IPS DF 6.9 (cell line): ENCODE measurements at places on chromosomes 13 and 19.

DNA sequence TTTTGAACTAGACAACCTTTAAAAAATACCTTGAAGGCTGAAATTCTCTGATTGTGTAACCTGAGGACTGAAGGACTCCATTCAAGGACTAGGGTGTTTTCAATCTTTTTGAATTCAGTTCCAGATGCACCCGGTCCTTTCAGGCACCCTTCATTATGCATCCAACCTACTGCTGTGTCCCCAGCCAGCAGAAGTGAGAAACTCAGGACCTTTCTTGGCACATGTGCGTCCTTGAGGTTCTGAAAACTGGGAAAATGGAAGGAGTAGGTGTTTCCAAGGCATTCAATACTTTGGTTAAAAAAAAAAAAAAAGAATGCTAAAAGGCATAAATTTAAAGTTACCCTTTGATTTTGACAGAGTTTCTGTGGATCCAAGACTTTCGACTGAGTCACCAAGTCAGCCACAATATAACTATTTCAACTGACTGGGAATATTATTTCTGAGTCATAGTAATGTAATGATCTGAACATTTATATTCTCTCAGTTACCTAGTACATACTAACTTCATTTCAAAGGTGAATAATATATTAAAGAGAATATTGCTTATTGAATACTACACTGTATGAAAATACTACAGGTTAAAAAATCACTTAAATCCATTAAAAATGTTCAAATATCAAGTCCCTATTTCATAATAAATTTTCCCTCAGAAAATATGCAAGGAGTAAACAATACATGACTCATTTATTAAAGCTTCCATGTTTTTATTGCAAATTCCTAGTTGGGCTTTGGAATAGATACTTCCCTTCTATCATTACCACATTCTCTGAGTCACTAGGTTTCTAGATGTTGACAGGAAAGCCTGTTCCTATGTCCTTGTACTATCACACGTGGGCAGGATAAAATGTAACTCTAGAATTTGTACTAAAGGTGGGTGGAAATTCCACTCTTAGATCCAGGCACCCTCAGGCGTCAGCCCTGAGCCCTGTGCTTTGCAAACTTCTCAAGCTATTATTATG, 2.4 kb upstream of the ITGBL1 start:
- H3K4me1 ChIP-seq, result peaks cover 2% of the 10 kb centered on the region
- no peak overlapping the region for H3K27ac ChIP-seq
- no peak overlapping the region for H3K4me3 ChIP-seq
- DNase-seq, result no peak

- H3K27ac ChIP-seq, result no peak overlapping the region
- H3K4me3 ChIP-seq, result no peak overlapping the region
- H3K36me3 ChIP-seq, result no peaks in the 10 kb centered on the region
- H3K4me1 ChIP-seq, result no peaks in the 10 kb centered on the region
- H3K27me3 ChIP-seq, result no peaks in the 10 kb centered on the region
- no peak for DNase-seq
Measured at GRCh38 chr13:33485247-33485646, 199.7 kb upstream of the STARD13 start.

DNA sequence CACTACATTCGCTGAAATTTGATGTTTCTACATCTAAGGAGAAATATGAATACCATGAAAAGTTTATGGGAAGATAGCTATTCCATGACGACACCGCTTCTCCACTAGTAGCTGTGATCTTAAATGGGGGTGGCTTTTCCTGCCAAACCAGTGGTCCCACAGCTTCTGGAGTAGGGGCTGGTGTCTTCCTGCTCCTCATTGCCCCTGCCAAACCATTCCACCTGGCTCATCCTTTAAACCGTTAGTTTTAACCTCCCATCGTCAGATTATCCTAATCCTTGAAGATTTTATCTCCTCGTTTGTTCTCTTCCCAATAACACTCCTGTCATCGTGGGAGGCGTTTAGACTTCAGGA, 568 bp upstream of the ZNF230 start:
- H3K4me3 ChIP-seq, result peak overlapping the region; percentile 76; the same call in 1 of the 2 replicates
- DNase-seq, result no peak
- no peaks in the 10 kb centered on the region for H3K27me3 ChIP-seq
- no peaks in the 10 kb centered on the region for H3K36me3 ChIP-seq

GRCh38 chr13:20430296-20430695, 95.4 kb downstream of the CRYL1 start:
- no peak overlapping the region for H3K27ac ChIP-seq
- no peak for DNase-seq
- H3K27me3 ChIP-seq, result no peaks in the 10 kb centered on the region

GRCh38 chr19:52679598-52679997, 41.4 kb upstream of the ZNF83 start:
- H3K4me1 ChIP-seq, result no peaks in the 10 kb centered on the region
- no peak overlapping the region for H3K4me3 ChIP-seq
- no peaks in the 10 kb centered on the region for H3K36me3 ChIP-seq
- H3K27me3 ChIP-seq, result no peaks in the 10 kb centered on the region
- no peak overlapping the region for H3K27ac ChIP-seq
- no peak for DNase-seq

GRCh38 chr13:48858122-48858902, 117.4 kb upstream of the FNDC3A start:
- DNase-seq, result no peak
- H3K4me1 ChIP-seq, result peaks cover 2% of the 10 kb centered on the region; the same call in 1 of the 2 replicates
- H3K27ac ChIP-seq, result no peak overlapping the region
- no peak overlapping the region for H3K4me3 ChIP-seq
- H3K36me3 ChIP-seq, result no peaks in the 10 kb centered on the region
- no peaks in the 10 kb centered on the region for H3K27me3 ChIP-seq

- H3K4me1 ChIP-seq, result no peaks in the 10 kb centered on the region
- no peak for DNase-seq
- no peaks in the 10 kb centered on the region for H3K36me3 ChIP-seq
Measured at GRCh38 chr19:43331435-43332010, 22.0 kb upstream of the CD177 start.

GRCh38 chr13:71661921-71662320, 205.1 kb downstream of the DACH1 start:
- H3K36me3 ChIP-seq, result no peaks in the 10 kb centered on the region
- no peak for DNase-seq
- H3K27ac ChIP-seq, result no peak overlapping the region
- H3K4me3 ChIP-seq, result no peak overlapping the region

DNA sequence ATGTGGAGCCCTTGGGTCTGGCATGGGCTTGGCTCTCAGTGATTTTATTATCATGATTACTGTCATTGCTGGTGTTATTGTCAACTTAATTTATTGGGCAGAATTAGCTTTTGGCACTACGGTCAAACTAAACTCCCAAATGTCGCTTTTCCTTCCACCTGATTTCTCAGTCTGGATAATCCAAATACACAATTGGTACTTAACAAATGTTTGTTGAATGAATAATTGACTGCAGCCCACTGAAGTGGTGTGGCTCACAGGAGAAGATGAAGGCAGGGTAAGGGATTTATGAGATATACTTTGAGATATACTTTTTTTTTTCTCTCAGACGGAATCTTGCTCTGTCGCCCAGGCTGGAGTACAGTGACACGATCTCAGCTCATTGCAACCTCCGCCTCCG, 1.5 kb downstream of the COLGALT1 start:
- H3K4me3 ChIP-seq, result no peak overlapping the region
- DNase-seq, result no peak
- no peaks in the 10 kb centered on the region for H3K4me1 ChIP-seq
- no peak overlapping the region for H3K27ac ChIP-seq
- H3K36me3 ChIP-seq, result peaks cover 3% of the 10 kb centered on the region; the same call in 1 of the 2 replicates

DNA sequence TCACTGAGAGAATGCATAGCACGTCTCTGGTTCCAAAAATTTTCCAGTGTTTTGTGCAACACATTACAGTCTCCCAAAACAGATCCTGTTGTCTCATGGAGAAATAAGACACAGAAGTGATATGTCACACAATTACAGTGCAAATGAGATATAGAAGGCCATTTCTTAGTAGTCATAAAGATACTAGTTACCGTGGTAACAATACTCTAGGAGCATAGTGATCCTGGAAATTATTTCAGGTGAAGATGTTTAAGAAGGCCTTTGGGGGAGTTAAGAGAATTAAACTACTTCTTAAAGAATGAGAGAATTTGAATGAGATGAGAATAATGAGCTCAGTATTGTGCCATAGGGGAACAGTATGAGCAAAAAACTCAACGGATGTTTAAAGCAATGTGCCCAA, 628.0 kb upstream of the MIR17HG start:
- no peaks in the 10 kb centered on the region for H3K4me1 ChIP-seq
- H3K27me3 ChIP-seq, result no peaks in the 10 kb centered on the region
- DNase-seq, result no peak

DNA sequence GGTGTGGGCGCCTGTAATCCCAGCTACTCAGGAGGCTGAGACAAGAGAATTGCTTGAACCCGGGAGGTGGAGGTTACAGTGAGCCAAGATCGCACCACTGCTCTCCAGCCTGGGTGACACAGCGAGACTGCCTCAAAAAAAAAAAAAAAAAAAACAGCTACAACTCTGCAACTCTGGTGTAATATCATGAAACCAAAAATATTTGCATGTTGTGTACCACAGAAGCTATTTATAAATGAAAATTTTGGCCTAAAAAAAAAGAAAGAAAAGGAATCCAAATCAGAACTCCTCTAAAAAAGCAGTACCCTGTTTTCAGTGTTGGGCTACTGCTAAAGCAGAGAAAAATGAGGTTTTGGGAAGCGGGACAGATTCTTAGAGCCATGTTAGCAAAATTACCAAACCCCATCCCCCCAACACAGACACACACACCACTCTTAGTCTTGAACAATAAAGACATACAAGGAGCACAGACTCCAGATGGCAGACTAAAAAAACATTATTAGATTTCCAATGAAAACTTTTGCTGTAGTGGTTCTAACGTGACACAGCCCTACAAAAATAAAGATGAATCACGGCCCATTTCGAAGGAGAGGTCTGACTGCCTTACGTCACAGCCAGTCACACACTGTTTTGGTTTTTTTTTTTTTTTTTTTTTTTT, 51.5 kb downstream of the INSR start:
- no peak overlapping the region for H3K27ac ChIP-seq
- no peaks in the 10 kb centered on the region for H3K4me1 ChIP-seq
- H3K4me3 ChIP-seq, result no peak overlapping the region
- no peaks in the 10 kb centered on the region for H3K27me3 ChIP-seq

DNA sequence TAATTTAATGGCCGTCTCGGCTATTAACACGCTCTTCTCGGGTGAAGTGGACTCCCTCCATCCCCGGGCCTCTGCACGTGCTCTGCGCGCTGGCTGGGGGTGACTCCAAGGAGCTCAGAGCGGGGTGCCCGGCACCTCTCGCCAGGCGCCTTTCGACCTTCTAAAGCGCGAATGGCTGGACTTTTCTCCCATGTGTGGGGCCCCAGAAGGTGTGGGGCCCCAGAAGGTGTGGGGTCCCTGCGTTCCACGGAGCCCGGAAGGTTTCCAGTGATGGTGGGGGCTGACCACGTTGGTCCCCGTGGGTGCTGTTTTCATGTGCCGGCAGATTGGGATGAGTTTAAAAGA, 3.3 kb upstream of the ALOX5AP start:
- no peak overlapping the region for H3K4me3 ChIP-seq
- DNase-seq, result no peak
- H3K4me1 ChIP-seq, result no peaks in the 10 kb centered on the region
- H3K27me3 ChIP-seq, result no peaks in the 10 kb centered on the region

DNA sequence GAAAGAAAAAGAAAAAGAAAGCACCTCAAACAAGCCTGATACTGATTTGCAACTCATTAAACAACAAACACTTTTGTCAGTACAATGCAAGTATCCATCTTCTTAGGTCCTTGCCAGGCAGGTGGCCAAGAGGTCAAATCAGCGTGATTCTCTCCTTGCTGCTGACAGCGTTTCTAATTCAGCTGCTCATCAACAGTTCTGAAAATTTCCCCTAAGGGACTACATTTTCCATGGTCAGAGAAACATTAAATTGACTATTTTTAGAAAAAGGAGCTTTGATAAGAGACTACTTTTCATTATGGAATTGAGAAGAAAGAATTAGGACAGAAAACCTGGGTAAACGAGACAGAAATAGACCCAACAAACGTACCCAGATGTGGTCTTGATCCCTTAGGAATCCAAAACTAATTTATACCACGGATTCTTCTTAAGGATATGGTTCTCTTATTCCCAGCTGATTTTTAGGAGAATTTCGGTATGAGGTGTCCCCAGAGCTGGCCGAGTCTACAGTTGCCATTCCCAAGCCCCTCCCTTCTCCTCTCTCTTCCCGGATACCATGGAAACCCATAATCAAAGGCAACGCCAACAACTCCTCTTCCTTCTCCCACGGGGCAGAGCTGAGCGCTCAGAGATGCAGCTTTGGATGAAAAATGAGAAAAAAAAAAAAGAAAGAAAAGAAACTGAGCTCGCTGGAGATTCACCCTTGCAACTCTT, 29.5 kb upstream of the CEBPG start:
- no peak for DNase-seq
- H3K27ac ChIP-seq, result no peak overlapping the region
- no peaks in the 10 kb centered on the region; the same call in 1 of the 2 replicates for H3K4me1 ChIP-seq
- H3K36me3 ChIP-seq, result no peaks in the 10 kb centered on the region
- no peak overlapping the region for H3K4me3 ChIP-seq

DNA sequence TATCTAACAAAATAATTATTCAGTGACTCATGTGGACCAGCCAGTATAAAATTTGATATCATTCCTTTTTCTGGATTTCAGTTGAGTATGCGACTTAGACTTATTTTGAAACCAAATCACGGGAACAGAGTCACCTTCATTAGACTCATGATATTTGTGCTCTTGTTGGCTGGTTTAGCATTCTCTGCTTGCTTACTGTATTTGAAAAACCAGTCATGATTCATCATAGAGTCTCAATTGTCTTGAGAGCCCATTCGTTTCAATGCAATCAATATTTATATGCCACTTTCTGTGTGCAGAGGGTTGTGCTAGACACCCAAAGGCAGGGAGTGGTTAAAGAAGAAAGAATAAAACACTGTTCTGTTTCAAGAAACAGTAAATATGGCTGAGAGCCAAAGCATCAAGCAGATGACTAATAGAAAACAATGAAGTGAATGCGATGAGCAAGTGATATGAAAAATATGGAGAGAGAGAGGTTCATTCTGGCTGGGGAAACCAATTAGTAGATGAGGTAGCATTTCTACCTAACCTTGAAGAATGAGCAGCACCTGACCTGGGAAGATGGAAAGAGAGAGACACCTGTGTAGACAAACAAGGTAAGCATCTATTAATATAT, 99.6 kb upstream of the MBNL2 start:
- no peaks in the 10 kb centered on the region for H3K27me3 ChIP-seq
- H3K36me3 ChIP-seq, result no peaks in the 10 kb centered on the region
- H3K4me3 ChIP-seq, result no peak overlapping the region
- no peak for DNase-seq
- no peak overlapping the region for H3K27ac ChIP-seq

DNA sequence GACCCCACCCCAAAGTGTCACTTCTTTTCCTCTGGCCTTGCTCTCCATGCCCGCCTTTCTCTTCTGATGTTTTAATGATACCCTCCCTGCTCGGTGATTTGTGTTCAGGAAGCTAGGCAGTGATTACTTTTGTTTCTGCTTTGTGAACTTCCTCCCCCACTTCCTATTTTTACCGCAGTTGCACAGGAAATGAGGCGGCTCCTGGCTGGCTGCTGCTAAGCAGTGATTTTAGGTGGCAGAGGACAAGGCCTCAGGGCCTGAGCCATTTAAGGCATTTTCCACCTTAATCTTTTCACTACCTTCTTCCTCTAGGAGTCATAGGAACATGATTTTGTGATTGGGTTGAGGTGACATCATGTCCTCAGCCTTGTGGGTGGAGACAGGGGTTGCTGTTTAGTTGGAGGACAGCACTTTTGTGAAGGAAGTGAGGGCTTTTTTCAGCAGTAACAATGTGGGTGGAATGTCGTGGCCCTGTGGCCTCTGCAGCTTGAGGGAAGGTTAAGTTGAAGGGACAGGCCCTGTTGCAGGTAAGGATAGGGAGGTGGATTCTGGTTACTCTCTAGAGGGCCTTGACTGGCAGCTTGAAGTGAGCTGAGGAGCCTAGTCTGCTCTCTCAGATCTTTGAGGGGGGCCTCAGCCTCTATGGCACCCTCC, 15.7 kb downstream of the GARRE1 start:
- H3K27ac ChIP-seq, result no peak overlapping the region
- H3K27me3 ChIP-seq, result no peaks in the 10 kb centered on the region
- DNase-seq, result no peak
- H3K4me3 ChIP-seq, result no peak overlapping the region
- H3K4me1 ChIP-seq, result peaks cover 5% of the 10 kb centered on the region; the same call in 1 of the 2 replicates
